ENCODE measurements at places on chromosomes 4 and X.

- no peak for DNase-seq
Measured at GRCh38 chrX:82161195-82161594, 959.3 kb downstream of the SH3BGRL start.

GRCh38 chr4:184485279-184485678 lies 10.9 kb upstream of the IRF2 start:
- DNase-seq, result no peak

DNA sequence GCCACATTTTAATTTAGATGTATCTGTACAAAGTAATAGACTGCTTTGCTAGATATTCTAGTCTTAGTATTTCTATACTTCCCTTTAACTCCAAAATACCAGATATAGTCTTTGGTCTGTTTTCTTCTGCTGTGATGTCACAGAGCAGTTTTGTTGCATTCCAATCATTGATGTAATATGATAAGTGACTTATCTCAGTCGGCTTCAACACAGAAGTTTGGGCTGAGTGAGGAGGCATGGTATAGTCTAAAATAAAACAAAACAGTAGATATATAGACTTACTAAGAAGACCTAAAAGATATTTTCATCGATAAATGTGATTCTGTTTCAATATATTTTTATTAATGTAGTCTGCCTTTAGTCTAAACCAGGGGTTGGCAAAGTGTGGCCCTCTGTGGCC lies 169.9 kb downstream of the DCK start:
- DNase-seq, result no peak

DNA sequence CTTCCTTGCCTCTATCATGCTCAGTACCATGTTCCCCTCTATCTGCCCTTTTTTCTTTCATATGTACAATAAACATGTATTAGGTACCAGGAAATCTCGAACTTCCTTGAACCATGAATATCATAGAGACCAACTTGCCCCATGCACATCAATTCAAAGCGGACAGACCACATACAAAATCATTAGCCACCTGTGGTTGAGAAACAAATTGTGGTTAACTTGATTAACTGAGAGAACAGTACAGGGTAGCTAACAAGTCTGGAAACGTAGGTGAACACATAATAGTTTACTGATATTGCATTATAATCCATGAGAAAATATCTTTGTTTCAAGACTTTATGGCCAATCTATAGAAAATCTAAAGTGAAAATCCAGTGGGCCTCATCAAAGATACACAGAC lies 8.2 kb downstream of the CASP3 start:
- DNase-seq, result no peak

GRCh38 chr4:39524161-39524957 lies 2.9 kb downstream of the UGDH start:
- no peak for DNase-seq

- DNase-seq, result no peak
Measured at GRCh38 chr4:163195247-163195765, 28.6 kb upstream of the NAF1 start.

GRCh38 chrX:17851874-17852273 lies 9.2 kb downstream of the RAI2 start:
- DNase-seq, result no peak

DNA sequence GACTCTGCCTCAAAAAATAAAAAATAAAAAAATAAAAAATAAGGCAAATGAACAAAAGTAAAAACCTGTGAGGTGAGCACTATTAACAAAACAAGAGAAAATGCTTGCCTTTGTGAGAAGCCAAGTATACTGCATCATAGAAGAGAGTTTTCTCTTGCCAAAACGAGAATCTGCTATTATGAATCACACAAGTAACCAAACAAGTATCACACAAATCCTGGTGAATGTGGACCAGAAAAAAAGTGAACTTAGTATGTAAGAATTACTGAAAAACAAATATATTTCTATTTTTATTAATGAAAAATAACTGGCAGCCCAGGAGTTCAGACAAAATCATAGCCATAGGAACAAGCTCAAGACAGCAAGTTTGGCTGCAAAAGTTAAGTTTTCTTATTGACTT lies 193.5 kb downstream of the PDGFC start:
- no peak for DNase-seq

DNA sequence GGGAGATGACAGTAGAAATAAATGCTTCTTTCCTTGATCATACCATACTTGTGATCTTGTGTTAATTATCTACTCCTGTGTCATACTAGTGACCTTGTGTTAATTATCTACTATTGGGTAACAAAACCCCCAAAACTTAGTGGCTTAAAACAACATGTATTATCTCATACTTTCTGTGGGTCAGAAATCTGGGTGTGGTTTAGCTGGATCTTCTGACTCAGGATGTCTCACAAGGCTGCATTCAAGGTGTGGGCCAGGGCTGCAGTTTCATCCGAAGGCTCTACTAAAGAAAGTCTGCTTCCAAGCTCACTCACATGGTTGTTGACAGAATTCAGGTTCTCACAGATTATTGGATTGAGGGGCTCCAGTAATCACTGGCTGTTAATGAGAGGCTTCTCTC lies 70.3 kb upstream of the NDP start:
- DNase-seq, result no peak

DNA sequence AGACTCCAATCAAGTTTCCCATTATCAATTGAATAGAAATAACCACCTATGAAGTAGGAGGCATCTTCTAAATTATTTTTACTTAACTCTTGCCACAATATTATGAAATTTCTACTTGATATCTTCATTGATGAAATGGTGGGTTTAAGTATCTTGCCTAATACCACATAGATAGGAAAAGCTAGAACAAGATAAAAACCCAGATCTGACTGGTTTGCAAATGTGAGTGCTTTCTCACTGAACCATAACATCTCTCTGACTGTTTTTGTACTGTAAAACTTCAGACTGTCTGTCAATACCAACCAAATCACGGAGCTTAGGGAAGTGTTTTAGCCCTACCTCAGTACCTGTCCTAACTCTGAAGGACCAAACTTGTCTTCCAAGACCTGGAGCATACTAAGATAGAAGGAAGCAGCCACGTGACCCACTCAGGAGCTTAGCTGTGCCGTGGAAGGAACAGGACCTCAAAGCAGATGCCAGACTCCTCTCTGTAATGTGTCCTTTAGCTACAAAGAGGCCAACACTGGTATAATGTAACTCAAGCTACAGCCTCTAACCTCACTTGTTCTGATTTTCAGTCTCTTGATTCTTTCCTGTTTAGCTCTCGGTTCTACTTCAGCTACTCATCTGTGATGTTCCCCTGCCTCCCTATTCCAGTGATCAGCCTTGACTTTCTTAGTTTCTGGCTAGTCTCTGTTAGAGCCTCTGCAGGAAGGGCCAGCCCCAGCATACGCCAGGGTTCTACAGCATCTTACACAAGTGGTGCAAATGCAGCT lies 84.4 kb downstream of the LRP2BP start:
- DNase-seq, result no peak

DNA sequence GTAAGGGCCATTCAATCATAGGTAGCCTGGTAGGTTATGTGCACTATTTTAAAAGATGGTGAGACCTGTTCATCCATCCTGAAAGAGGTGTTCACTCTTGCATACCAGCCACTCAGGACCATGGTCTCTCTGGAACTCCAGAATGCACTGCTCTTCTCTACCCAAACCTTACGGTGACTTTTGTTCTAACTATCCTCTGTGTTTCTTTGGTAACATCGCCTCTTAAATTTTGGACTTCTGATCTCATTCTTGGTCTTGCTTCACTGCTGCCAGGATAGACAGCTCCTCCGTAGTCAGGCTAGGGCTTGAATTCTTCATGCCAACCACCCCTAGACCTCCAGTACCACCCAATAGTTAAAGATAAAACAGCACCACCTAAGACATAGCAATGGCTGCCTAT lies 346.3 kb upstream of the GALNT7 start:
- DNase-seq, result no peak

GRCh38 chrX:132954323-132954722 lies 4.1 kb downstream of the HS6ST2 start:
- no peak for DNase-seq

DNA sequence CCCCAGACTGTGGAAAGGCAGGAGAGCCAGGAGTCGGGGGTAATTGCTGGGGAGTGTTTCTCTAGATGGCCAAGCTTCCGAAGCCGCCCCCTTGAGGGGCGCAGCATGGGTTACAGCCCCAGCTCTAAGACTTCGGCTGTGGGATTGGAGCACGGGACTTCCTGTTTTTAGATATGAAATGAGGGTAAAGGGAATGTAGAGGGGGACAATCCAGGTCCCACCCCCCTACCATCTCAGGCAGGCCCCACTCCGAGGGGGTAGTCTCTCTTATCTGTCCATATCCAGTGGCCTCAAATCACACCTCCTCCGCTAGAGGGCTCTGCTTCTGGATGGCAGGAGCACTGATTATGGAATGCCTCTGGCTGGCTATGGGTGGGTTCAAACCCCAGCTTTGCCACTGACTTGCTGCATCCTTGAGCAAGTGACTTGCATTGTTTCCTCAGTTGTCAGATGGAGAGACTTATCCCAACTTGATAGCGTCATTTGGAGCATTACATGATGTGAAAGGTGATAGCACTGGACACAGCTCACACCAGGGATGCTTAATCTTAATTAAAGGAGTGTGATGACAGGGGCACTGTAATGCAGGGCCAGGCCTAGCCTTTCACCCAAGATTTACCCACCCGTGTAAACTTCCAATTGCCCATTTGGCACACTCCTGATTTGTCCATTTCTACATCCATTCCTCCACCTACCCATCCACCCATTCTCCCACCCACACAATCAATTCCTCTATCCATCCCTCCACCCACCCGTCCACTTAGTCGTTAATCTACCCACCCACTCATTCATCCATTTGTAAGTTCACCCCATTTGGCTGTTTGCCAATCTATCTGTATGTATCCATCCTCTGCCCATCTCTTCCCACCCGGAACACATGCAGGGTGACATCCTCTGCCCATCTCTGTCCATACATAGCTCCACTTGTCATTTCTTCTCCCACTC lies 848 bp upstream of the KCND1 start:
- peak; percentile 39 for DNase-seq

DNA sequence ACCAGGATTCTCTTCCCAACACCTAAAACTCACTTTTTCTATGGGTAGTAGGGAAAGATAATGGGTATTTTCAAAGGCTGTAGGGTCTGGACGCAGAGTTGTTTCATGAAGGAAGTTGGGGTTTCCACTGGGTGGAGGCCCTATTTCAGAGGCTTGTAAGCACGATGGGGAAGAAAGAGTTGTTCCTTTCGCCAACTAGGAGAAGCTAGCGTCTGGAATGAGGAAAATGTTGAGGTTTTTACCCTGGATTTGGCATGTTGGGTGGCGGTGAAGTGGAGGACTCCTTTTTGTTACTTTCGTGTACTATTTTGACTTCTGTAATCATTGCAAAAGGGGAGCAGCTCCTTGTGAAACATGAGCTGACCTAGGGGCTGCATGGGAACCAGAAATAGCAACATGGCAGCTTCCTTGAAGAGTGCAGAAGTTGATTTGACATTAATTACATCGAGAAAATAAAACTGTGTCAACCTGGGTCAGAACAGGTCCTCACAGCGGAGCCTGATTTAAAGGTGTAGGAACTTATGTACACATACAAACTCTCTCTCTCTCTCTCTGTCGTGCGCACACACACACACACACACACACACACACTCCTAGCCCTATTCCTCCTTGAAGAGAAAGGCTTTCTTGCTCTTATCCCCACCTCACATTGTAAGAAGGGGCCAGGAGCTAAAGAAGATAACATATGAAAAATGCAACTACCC lies 19.1 kb downstream of the VSIG4 start:
- DNase-seq, result no peak

DNA sequence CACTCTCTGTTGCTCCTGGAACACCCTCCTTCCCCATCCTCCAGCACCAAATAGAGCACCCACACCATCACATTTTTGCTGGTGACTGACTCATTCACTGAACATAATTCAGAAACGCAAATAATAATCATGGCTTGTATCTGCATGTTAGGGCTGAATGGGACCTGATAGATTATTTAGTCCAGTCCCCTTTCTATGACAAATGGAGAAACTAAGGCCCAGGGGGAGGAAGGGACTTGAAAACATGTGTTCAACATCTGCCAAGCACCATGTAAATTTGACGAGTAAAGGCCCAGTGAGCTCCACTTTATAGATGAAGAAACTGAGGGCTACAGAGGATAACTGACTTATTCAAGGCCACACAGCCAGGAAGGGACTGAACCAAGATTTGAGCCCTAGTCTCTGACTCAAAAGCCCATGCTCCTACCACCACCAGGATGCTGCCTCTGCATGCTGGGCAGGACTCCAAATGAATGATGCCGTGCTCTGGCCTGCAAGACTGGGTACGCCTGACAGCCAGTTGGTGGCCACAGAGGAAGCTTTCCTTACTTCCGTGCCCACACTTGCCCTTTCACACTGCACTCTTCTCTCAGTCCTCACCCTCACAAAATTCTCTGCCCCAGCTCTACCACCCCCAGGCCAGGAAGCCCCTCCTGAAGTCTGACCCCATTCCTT lies 133.3 kb upstream of the PJA1 start:
- DNase-seq, result no peak

- no peak for DNase-seq
Measured at GRCh38 chr4:6851431-6851830, 58.2 kb upstream of the TBC1D14 start.

GRCh38 chr4:45554423-45554822 lies 569.4 kb downstream of the GABRG1 start:
- no peak for DNase-seq

- no peak for DNase-seq
Measured at GRCh38 chrX:85052205-85052604, 48.5 kb downstream of the APOOL start.

GRCh38 chr4:163378661-163379060 lies 35.0 kb downstream of the NPY5R start:
- DNase-seq, result no peak

GRCh38 chr4:96471956-96472867 lies 632.3 kb downstream of the PDHA2 start:
- no peak for DNase-seq

DNA sequence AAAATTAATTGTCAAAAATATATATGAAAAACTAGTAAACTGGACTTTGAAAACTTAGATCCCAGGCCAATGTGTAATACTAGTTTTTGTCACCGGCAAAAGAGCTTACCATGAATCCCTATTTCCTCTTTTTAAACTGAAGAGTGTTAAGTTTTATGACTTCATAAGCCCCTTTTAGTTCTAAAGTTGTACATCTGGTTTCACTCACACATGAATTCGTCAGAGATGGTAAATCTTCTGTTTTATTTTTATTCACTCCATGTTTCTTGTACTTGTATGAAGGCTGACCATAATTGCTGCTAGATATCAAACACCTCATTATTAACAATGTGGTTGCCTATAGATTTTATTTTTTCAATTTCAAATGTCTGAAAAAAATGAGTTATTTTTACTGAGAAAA lies 827.9 kb downstream of the PCDH7 start:
- DNase-seq, result no peak

GRCh38 chrX:68461576-68461975 lies 28.3 kb upstream of the OPHN1 start:
- DNase-seq, result no peak

DNA sequence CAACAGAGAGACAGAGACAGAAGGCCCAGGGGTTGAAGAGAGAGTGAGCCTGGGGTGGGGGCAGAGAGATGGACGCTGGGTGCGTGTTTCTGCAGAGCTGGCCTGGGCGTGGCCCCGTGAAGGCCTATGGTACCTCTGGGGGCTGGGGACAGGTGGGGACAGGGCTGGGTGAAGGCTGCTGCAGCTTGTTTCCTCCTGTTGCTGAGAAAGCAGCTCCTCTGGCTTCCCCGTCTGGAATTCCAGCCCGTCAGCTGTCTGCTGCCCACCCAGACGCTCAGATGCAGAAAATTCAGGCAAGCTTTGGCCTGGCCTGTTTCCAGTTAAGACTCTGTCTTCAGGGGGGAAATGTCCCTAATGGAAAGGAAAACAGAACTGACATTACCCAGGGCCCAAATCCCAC lies 76.8 kb upstream of the PSAPL1 start:
- DNase-seq, result no peak

GRCh38 chr4:2489081-2489805 lies 20.3 kb downstream of the RNF4 start:
- DNase-seq, result no peak
